ENCODE measurements at places on chromosomes 16 and 17.

DNA sequence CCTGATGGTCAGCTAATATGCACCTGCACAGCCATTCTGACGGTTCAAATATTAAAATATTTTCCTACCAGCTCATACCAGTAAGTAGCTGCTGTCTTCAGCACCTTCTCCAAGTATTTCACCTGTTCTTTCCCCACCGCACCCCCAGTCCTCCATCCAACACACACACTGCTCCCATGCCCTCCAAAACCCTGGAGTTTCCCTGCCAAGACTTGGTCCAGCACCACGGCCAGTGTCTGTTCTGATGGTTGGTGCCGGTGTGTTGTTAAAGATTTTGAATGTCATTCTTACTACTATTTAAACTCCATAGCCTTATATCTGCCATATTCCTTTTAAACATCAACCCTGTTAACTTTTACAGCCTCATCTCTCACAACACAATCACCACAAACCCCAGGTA lies 142.4 kb downstream of the GSG1L start:
- no peak for DNase-seq

DNA sequence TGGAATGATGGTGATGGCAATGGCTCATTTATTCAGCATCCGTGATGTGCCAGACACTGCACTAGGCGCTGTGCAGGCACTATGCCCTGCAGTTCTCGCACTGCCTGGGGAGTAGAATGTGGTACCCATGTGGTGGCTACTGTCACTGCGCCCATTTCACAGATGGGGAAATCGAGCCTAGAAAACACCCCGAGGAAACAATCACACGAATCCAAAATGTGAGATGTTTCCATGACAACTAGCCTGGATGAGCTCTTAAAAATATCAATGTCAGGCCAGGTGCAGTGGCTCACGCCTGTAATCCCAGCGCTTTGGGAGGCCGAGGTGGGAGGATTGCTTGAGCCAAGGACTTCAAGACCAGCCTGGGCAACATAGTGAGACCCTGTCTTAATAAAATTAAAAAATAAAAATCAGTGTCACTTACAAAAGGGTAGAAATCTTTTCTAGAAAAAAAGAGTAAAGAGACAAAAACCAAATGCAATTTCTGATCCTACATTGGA lies 57.9 kb upstream of the TNRC6A start:
- no peak for DNase-seq

- no peak for DNase-seq
Measured at GRCh38 chr16:50941681-50942080, 199.8 kb downstream of the CYLD start.

GRCh38 chr17:80034791-80035686 lies 633 bp downstream of the TBC1D16 start:
- no peak for DNase-seq

All from stimulated activated CD4-positive, alpha-beta T cell treated with anti-CD3 and anti-CD28 coated beads, TNF-alpha, amount 100 ng/mL, for 4 hours (primary cell).